ENCODE measurements at places on chromosomes 7 and 10. TPM values are rescaled to one million over a fixed set of nuclear protein-coding genes. Genes with fewer than 3 reads are reported as not detected.

BRAF gene
- total RNA-seq: 4.0 TPM

HOXA11 gene
- 0.75 TPM for total RNA-seq

MKRN1 gene
- 68.6 TPM for total RNA-seq

PTEN gene
- 48.7 TPM for total RNA-seq

NME8 gene
- total RNA-seq: not detected

HPS6 gene
- 35.3 TPM for total RNA-seq

FFAR4 gene
- total RNA-seq: 0.13 TPM

ODAD2 gene
- total RNA-seq: not detected

CHN2 gene
- 0.35 TPM for total RNA-seq

VWC2 gene
- not detected for total RNA-seq

CYP3A4 gene
- total RNA-seq: not detected

FBXL13 gene
- total RNA-seq: 0.41 TPM

PHKG1 gene
- 0.22 TPM for total RNA-seq

NRG3 gene
- not detected for total RNA-seq

ZKSCAN5 gene
- 9.3 TPM for total RNA-seq

CYP2C19 gene
- total RNA-seq: 0.12 TPM

RBM20 gene
- 3.1 TPM for total RNA-seq
